ENCODE measurements at places on chromosomes 1 and 21. TPM values are rescaled to one million over a fixed set of nuclear protein-coding genes. Genes with fewer than 3 reads are reported as not detected.

Gene LCE3D
- not detected for total RNA-seq

Gene SLC6A17
- 0.82 TPM for total RNA-seq

Gene S100A2
- total RNA-seq: 1.1 TPM

Gene ERICH3
- under 0.01 TPM for total RNA-seq

Gene PPFIA4
- 22.6 TPM for total RNA-seq

Gene HSD3B2
- total RNA-seq: not detected

Gene BTBD8
- 5.1 TPM for total RNA-seq

Gene FOXD2
- 0.08 TPM for total RNA-seq

Gene COL6A2
- 474 TPM for total RNA-seq

Gene LEPROT
- 34.6 TPM for total RNA-seq

Gene MIXL1
- total RNA-seq: not detected

Gene AUNIP
- total RNA-seq: not detected

Gene TIE1
- 6.2 TPM for total RNA-seq

Gene INAVA
- total RNA-seq: not detected

Gene TENT5C
- total RNA-seq: 2.2 TPM

Gene PCBP3
- not detected for total RNA-seq

Gene LRRC38
- total RNA-seq: 0.38 TPM

Gene COL6A1
- total RNA-seq: 242 TPM

Gene PTGER3
- total RNA-seq: 6.7 TPM

Gene CYP4Z1
- not detected for total RNA-seq

Gene KIF21B
- under 0.01 TPM for total RNA-seq

Gene SPATC1L
- total RNA-seq: 5.8 TPM

Gene ACTL8
- 0.47 TPM for total RNA-seq

Gene TCHHL1
- not detected for total RNA-seq

Gene LCE1C
- not detected for total RNA-seq

Gene PPIE
- 41.7 TPM for total RNA-seq

Gene CTPS1
- total RNA-seq: 4.8 TPM

Gene BRINP3
- not detected for total RNA-seq

Gene IQCC
- 1.3 TPM for total RNA-seq

Gene KMO
- total RNA-seq: not detected

Gene PLPPR5
- not detected for total RNA-seq

Gene SPRR3
- total RNA-seq: not detected

Gene C1orf87
- not detected for total RNA-seq

Gene DESI2
- total RNA-seq: 21.2 TPM

Gene KCNH1
- total RNA-seq: 0.12 TPM

Gene DHDDS
- total RNA-seq: 76.8 TPM

Gene CHODL
- total RNA-seq: not detected

Gene LORICRIN
- total RNA-seq: not detected

Gene OR4F16
- 0.23 TPM for total RNA-seq

Gene COL11A1
- 6.7 TPM for total RNA-seq

Gene CHIA
- not detected for total RNA-seq

Gene HCRTR1
- not detected for total RNA-seq

Gene SPRR2E
- total RNA-seq: not detected

Gene EIF4G3
- 23.8 TPM for total RNA-seq

Gene LDLRAD1
- total RNA-seq: not detected
